ENCODE measurements at places on chromosomes 1 and 21.

DNA sequence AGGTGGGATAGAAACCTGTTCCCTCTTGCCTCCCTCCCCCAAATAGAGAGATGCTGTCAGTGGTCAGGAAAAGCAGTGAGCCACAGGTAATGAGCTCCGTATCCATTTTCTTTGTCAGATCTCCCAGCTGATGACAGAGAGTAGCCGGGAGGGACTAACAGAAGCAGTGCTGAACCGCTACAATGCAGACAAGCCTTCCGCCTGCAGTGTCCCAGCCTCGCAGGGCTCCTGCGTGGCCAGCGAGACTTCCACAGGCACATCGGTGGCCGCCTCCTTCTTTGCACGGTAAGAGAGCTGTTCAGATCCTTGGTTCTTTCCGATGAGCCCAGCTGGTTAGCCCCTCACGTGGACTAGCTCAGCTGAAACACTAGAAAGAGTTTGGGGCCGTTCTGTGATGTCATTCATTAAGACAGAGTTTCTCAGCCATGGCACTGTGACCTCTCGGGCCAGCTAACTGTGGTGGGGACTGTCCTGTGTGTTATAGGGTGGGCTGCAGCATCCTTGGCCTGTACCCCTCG lies 264.7 kb downstream of the KIF26B start:
- no peak for DNase-seq

DNA sequence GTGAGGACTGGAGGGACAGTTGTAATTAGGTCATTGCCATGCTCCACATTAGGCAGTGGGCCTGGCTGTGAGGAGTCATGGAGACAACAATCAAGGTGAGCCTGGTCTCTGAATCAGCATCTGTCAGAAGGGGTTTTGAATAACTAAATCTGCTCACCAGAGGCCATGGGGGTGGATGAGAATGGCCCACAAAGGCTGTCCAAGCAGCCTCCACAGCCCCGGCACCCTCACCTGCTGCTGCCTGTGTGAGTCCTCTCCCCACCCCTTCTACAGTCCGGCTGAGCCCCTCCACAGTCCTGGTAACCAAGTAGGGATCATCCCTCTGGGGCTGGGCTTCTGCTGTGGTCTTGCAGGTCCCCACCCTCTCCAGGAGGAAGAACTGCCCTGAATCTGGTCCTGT lies 2.3 kb downstream of the DPT start:
- no peak for DNase-seq

DNA sequence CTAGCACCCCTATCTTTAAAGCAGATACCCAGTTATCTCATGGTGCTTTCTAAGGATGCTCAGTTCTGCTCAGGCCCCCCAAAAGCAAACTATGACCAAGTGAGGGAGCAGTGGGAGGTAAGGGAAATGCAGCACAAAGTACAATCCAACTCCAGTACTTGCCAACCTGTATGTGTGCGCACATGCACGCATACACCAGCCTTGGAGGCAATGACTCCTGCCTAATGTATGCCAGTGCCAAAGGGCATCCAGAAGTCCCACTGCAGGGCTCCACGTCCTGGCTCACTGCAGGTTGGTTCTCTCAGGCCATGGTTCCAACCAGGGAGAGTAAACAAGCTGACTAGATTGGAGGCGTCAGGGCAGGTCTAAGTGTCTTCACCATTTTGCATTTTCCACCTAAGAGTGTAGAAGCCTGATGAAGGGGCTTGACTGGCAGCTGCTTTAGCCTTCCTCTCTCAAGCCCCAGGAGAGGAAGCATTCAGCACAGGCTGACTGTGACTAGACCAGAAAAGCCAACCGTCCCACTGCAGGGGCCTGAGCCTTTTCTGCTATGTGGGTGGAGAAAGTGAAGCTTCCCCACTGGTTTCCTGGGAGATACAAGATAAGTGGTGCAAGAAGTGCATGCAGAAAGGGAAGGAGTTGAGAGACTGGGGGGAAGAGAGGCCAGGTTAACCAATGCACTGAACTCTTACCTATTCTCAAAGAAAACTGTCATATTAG lies 7.7 kb downstream of the AMIGO1 start:
- no peak for DNase-seq

GRCh38 chr1:147167365-147167764 lies 4.9 kb downstream of the PRKAB2 start:
- DNase-seq = no peak

- no peak for DNase-seq
These were observed 16.5 kb downstream of the SLC27A3 start for GRCh38 chr1:153791648-153792253.

GRCh38 chr1:81349194-81349965 lies 451.4 kb upstream of the ADGRL2 start:
- no peak for DNase-seq

Measured in stimulated activated CD4-positive, alpha-beta T cell treated with anti-CD3 and anti-CD28 coated beads, Interleukin-15, amount 100 ng/mL, for 1 hour (primary cell).